ENCODE measurements at places on chromosomes 11 and 22.
A peak's percentile ranks its signal among the peaks of the same experiment; 100 is the strongest.

GRCh38 chr22:43235445-43236409 is 48.8 kb upstream of the TTLL12 start:
- DNase-seq = no peak

- no peak for DNase-seq
These were observed at the start of gene CREB3L1 for GRCh38 chr11:46277622-46278386. Gene CREB3L1, plus strand, starts transcription at chr11:46277662. Its CDS starts 450 bp downstream, at chr11:46278112.

DNA sequence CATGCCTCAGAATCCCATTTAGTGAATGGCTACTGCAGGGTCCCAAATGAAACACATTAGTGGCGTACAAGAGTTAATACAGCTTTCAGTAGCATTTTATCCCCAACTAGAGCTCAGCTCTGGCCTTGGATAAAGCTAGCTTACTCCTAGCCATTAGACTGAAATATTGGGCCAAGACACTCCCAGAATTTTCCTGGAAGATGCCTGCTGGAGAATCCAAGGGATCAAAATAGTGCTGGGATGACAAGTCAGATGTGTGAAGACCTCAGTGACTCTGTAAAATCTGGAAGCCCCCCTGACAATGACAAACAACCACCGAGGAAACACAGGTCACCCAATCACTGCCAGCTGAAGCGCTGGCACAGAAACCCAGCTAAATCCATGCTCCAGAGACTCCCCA is 303.1 kb upstream of the SORL1-AS1 start:
- DNase-seq = no peak

GRCh38 chr11:72918851-72919250 is 104.6 kb downstream of the ATG16L2 start:
- no peak for DNase-seq

GRCh38 chr11:2421996-2422395 is 21.4 kb downstream of the TSSC4 start:
- DNase-seq = no peak

GRCh38 chr11:70517988-70518907 is 119.9 kb downstream of the CTTN start:
- DNase-seq = no peak

- DNase-seq = peak; percentile 24
These were observed 7.4 kb upstream of the NAP1L4 start for GRCh38 chr11:2999464-2999998.

DNA sequence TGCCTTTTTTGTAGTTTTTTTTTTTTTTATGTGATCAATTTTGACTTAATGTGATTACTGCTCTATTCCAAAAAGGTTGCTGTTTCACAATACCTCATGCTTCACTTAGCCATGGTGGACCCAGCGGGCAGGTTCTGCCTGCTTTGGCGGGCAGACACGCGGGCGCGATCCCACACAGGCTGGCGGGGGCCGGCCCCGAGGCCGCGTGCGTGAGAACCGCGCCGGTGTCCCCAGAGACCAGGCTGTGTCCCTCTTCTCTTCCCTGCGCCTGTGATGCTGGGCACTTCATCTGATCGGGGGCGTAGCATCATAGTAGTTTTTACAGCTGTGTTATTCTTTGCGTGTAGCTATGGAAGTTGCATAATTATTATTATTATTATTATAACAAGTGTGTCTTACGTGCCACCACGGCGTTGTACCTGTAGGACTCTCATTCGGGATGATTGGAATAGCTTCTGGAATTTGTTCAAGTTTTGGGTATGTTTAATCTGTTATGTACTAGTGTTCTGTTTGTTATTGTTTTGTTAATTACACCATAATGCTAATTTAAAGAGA is 12.5 kb downstream of the CCND1 start:
- no peak for DNase-seq

- no peak for DNase-seq
These were observed 1.5 kb downstream of the SIDT2 start for GRCh38 chr11:117180020-117180419.

DNA sequence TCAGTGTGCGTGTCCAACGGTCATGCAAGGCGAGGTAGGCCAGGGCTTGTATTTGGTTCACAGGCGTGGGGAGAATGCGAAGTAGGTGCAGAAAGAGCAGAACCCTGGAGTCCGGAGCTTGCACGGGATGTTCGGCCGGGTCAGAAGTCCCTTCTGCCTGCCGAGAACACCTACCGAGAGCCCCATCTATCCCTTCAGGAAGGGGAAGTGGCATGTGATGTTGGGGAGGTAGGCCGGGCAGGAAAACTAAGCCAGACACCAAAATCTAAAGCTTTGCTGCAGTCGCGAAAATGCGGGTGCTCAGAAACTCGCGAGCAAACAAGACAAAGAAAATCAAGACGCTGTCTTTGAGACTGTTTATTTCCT is 435 bp upstream of the TAF6L start:
- no peak for DNase-seq

- no peak for DNase-seq
These were observed 202.2 kb downstream of the CEP164 start for GRCh38 chr11:117529816-117530215.

DNA sequence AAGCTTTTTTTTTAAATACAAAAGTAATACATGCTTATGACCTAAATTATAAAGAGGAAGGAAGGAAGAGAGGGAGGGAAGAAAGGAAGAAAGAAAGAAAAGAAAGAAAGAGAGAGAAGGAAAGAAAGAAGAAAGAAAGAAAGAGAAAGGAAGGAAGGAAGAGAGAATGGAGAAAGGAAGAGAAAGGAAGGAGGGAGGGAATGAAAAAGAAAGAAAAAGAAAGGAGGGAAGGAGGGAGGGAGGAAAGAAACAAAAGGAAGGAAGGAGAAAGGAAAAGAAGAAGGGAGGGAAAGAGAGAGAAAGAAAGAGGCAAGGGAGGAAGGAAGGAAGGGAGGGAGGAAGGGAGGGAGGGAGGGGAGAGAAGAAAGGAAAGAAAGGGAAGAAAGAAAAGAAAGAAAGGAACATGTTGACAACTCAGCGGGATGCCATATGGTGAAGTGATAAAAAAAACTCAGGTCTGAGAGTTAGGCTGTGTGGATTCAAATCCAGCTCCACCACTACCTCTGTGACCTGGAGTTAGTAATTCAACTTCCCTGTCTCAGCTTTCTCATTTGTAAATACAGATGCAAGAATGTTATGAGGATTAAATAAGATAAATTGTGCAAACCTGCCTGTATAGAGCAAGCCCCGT is 9.6 kb upstream of the EED start:
- no peak for DNase-seq

DNA sequence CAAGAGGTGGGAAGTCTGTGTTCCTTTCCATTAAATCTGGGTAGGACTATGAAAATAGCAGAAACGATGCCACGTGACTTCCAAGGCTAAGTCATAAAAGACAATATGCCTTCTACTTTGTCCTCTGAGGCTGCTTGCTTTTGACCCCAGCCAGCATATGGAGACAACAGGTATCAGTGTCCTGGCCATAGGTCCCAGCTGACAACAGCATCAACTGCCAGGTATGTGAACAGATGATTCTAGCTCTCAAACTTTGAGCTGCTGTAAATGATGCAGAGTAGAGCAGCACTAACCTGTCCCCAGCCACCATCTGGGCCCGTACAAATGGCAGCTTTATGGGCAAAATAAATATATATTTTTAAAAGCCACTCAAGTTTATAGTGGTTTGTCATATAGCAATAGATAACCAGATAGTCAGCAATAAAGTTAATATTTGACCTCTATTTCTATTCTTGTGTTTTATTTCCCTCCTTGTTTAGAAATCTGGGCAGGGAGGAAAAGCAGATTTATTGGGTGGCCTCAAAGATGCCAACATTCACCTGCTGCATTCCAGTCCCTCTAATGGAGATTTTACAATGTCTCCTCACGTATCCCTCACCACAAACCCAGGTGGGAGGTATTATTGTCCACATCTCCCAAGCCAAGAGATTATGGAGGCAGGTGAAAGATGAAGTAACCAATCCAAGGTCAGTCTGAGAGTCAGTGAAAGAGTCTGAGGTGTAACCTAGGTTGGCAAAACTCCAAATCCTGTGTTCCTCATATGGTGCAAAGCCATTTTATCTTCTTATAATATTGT is 209.6 kb upstream of the LARGE1 start:
- no peak for DNase-seq

DNA sequence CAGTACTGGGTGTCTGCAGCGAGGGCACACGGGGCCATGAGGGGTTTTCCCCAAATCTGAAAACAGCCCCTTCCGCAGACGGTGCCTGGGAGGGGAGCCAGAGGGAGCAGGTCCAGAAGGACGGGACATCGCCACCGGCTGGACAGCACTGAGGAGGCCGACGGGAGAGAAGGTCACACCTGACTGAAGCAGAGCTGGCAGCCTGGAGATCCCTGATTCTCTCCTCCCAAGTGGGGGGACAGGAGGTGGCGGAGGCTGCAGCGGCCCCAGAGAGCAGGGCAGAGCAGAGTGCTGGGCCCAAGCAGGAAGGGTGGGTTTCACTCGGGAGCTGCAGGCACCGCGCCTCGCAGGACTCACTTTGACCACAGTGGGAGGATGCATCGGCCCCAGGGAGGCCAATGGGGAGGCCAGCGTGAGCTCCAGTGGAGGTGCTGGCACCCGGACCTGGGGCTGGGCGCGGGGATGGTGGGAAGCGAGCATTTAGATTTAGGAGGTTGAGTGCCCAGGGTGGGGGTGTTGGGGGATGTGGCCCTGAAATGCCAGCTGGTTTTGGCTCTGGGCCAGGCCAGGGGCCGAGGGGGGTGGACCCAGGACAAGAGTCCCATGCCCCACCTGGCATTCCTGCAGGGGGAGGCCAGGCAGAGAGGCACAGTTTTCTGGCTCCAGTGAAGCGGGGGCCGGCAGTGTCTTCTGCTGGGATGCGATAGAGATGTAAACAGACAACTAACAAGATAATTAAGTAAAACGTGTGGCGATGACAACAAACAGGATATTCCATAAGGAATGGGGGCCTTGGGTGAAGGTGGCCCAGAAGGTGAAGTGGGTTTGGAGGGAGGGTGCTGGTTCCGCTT is 92.3 kb upstream of the FGF3 start:
- peak; percentile 72 for DNase-seq

DNA sequence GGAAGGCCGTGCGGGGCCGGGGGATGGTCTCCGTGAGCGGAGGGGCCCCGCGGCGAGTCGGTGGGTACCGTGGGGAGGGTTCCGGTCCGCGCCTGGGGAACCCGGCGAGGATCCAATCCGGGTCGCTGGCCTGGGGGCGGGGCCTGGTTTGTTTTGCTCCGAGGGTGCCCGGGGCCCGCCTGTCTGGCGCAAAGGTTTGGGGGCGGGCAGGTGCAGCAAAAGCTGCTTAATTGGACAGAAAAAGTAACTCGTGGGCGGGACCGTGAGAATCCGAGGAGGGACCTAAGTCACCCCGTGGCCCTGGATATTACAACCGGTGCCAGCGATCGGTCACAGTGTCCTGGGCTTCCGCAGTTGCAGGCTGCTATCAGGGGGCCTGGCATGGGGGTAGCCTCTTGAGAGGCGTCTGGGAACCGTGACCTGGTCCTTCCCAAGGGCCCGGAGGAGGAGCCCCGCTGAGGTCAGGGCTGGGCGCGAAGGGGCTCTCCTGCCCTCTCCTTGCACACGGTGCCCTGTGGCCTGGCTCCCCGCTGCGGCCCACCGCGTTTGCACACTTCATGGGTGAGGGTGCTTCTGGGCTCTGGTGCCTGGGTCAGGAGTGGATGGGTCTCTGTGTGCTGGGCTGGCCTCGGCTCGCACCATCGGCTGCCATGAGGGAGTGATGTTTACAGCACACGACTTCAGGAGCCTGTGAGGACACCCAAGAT is 1.4 kb downstream of the PNPLA2 start:
- peak; percentile 95 for DNase-seq

- no peak for DNase-seq
These were observed 7.1 kb upstream of the GRAMD4 start for GRCh38 chr22:46612904-46613605.

- no peak for DNase-seq
These were observed 1.8 kb downstream of the TPST2 start for GRCh38 chr22:26587991-26588613.

DNA sequence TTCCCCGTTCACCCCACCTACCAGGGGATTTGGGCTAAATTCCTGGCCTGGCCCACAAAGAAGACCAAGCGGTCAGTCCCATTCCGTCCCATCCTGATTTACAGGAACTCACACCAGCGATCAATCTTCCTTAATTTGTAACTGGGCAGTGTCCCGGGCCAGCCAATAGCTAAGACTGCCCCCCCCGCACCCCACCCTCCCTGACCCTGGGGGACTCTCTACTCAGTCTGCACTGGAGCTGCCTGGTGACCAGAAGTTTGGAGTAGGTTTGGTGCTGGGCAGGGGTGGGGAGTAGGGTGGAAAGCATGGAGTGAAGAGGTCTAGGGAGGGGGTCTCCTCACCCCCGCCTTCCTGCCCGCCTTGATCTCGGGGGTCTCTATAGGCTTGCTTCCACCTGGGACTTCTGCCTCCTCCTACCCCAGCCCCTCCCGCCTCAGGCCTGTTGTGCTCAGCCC is at the start of gene SERPING1:
Gene SERPING1, plus strand, starts transcription at position 225 of the 455 bp plus-strand sequence. CDS start 586 bp downstream, outside the sequence.
- DNase-seq = no peak

GRCh38 chr11:73047773-73048371 is 94.2 kb downstream of the FCHSD2 start:
- no peak for DNase-seq

- no peak for DNase-seq
These were observed 231.6 kb downstream of the CASP12 start for GRCh38 chr11:104666624-104667023.

GRCh38 chr11:128767591-128768001 is 73.7 kb downstream of the FLI1 start:
- no peak for DNase-seq

DNA sequence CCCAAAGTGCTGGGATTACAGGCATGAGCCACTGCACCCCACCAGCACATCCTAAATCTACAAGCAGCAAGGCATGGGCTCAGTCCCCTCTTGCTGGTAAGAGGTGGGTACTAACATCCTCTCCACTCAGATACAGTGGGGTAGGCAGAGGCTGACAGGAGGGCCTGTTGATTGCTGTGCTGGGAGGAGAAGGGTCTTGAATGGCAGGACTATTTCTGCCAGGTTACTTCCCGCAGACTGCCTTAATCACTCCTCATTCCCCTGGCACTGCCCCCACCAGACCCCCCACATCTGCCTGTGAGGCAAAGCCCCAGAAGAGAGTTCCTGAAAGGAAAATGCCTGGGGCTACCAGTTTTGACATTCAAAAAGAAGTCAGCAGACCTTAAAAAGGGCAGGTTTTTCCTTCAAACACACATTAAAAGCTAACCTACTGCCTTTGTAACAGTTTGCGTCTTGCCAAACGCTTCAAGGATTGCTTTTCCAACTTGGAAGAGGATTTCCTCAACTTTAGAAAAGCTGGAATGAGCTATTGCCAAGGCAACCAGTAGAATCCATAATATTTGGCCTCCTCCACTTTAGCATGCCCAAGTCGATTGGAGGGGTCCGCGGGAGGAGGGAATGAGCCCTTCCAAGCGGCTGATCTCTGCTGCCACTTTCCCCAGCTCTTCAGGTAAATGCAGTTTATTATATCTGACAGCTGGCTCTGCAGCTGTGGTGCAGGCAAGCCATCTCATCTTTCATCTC is 62.0 kb downstream of the FDX1 start:
- no peak for DNase-seq

DNA sequence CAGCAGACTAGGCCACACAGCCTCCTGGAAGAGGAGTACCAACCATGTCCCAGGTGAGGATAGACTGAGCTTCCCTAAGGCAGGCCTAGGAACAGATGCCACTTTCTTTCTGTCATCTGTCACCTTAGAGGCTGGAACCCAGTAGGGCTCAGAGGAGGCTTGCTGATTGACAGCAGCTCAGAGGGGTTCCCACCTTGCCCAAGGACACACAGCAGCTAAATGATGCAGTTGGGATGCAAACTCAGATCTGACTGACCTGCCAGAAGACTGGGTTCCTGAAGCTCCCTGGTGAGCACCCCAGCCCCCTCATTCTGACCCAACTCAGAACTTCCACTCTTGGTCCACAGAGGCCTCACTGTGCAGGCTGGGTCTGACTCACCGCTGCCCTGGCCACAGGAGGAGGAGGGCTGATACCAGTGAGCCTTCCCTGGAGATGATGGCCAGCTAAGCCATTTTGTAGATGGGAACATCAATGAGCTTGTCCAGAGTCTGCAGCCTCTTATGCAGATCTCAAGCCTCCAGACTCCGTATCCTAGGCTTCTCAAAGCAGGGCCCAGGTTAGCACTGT is 14.0 kb downstream of the CAPN5 start:
- DNase-seq = no peak

All from cardiac septum (tissue), 1 donor.